ENCODE measurements at places on chromosomes 2 and 18. TPM values are rescaled to one million over a fixed set of nuclear protein-coding genes. Genes with fewer than 3 reads are reported as not detected.

Gene CACNB4
- total RNA-seq, result 0.10 TPM

Gene UGT1A9
- total RNA-seq, result 127 TPM

Gene IL37
- total RNA-seq, result not detected

DNA sequence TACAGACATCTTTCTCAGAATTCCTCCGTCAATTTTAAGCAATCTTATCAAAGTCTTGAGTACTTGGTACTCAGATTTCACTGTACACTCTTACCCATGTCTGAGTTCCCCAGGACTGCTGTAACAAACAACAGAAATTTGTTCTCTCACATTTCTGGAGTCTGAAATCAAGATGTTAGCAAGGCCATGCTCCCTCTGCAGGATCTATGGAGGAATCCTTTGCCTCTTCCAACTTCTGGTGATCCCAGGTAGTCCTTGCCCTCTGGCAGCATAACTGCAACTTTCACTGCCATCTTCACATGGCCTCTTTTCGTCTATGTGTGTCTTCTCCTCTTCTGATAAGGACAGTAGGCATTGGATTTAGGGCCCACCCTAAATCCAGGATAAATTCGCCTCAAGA is 17.1 kb upstream of the CACNB4 start:
- DNase-seq, result no peak

Gene SPHKAP
- not detected for total RNA-seq
